ENCODE measurements at places on chromosomes 7 and 10.

- DNase-seq = no peak
Observed at GRCh38 chr7:76394957-76395356, 14.5 kb downstream of the SSC4D start.

DNA sequence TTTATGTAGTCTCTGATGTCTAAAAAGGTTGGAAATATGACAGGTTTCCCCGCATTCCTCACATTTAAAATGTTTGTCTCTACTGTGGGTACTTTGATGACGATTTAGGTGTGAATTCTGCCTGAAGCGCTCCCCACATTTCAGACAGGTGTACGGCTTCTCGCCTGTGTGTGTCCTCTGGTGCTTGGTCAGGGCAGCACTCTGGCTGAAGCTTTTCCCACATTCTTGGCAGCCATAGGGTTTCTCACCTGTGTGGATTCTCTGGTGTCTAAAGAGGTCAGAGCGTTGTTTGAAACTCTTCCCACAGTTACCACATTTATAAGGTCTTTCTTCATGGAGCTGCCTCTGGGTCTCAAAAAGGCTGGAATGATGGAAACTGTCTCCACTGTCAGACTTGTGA, 6.3 kb downstream of the ZNF394 start:
- no peak for DNase-seq

- DNase-seq = no peak
Observed at GRCh38 chr10:110382695-110383094, 78.0 kb upstream of the SMNDC1 start.

DNA sequence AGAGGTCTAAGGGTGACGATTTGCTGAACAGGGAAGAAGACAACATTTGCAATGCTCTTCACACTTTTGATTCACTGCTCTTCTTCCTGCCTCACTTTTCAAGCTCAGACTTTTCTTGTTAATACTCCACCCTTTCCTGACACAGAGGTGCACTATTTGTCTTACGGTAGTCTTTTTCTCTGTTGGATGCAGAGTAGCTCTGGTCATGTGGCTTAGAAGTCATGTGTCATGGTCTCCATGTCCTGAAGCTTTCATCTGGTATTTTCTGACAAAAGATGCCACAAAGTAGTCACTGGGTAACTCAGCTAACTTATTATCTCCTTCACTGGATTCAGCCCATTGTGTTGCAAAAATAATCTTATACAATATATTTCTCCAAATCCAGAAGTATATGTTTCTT, 149.1 kb downstream of the TFEC start:
- DNase-seq = no peak

DNA sequence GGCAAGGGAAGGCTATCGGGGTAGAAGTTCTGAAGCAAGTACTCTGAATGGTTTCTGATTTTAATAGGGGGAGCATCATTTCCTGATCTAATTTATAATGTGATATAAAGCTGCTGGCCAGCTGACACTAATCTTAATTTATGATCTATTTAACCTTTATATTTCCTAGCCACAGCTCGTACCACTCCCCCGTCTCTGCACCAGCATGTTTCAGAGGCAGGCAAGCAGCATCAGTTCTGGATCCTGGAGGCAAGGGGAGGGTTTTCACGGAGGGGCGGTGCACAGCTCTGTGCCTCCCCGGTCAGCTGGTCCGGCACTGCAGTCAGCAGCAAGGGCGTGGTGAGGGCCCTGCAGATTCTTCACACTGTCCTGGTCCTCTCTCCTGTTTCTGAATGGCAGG, 30.0 kb downstream of the MGMT start:
- no peak for DNase-seq

DNA sequence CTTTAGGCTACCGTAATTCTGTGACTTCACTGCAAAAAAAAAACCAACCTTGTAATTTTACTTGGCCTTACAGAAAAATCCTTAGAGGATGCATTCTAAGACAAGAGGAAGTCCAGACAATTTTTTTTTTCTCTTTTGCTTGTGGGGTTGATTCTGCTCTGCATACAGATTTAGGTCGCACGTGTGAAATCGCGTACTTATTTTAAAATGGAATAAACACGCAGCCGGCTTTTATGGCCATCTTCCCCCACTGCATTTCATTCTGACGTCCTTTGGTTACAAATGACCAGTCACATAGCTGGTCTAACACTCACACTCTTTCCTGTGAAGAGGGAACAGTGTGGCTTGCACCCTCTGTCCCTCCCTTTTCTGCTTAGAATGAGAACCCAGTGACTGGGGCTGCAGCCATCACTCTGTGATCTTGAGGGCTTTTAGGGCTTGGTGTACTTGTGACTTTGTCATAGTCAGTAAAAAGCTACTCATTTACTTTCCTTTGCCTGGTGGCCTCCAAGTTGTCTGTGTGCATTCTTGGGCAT, 63.6 kb upstream of the CARD11 start:
- no peak for DNase-seq

GRCh38 chr7:24227603-24228359, 56.2 kb upstream of the NPY start:
- DNase-seq = no peak

DNA sequence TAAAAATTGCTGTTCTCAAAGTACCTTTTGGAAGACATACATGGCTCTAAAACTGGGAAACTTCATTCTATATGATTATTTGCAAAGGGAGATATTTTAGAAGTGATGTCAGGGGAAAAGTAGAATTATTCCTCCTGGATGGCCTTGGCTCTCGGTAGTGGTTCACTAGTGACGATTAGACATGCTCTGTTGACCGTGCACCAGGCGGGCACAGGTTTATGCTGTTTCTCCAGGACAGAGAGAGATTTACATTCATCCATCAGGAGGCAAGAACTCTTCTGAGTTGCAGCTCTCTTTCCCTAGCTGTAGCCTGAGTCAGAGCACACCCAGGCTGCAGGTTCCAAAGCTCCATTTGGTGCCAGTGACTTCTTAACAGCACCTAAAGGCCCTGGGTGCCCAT, 184.9 kb upstream of the WDR11 start:
- DNase-seq = no peak

DNA sequence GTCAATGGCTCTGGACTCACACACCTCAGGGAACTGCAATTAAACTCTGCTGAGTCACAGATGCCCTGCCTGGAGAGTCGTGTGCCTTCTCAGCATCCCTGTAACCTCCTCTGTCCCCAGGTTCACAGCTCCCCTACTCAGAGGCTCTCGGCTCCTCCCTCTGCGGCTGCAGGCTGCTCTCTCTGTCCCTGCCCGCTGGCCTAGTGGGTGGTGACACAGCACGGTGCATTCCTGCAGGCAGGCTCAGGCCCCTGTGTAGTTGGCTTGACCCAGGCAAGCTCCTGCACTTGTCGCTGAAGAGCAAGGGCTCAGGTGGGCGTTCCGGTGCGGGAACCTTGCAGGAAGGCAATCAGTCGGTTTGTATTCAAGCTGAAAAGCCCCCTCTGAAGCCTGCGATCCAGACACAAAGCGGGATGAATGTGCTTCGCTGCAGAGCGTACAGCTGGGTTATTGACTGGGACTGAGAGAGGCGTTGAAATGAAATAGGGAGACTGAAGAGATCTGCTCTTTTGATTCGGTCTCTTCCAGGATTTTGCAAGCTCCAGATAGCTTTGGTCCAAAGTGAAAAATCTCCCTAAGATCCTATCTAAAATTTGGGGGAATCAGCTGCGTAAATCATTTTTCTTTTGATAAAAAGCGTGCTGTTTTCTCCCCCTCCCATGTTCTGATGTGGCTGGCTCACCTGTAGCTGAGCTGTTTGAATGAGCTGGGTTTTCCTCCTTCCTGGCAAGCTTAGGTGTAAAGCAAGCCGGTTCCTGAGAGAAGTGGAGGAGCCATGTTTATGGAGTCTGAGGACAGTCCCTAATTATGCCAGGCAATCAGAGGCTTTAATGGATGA, 208.7 kb upstream of the PHYHIPL start:
- peak; percentile 71 for DNase-seq

DNA sequence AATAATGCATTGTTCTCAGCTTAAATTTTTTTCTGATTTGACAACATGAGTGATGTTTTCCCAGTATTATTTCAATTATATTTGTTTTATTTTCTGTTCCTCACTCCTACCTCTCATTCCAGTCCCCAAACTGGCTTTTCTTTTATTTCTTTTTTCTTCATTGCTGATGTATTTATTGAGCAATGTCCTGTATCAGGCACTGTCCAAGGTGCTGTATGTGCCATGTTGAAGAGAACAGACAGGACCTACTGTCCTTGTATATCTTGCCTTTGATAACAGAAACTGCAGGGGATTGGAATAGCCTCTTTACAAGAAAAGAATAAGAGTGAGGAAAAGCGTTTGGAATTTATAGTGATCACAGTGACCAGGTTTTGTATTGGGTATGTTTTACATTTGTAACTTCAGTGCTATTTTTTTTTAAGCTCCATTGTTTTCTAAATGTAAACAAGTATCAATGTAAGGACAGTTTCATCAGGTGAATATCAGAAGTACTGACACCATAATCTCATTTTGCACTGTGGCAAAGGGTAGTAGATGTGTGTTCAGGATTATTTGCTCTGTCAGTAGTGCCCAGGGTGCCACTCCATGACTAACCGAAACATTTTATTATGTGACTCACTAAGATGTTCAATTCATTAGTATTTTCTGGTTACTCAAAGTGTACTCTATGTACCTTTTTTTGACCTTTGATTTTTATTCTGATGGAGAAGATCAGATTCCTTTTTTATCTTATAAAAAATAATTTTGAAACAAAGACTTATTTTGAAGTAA, 15.6 kb upstream of the CLDN12 start:
- no peak for DNase-seq

DNA sequence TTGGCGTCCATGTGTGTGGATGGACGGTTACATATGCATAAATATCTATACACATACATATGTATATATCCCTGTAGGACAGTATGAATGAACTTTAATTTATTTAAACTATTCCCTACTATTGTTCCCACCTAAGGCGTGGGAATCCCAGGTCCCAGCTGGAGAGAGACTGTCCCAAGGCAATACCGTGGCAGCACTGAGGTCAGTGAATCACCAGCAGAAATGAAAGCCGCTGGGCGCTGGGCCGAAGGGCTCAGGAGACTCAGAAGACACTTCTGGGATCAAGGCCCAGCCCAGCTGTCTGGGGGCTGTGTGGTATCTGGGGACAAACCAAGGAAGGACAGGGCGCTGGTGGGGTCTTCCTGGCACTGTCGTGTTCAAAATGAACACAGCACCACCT, 49.6 kb upstream of the MYL10 start:
- DNase-seq = no peak

DNA sequence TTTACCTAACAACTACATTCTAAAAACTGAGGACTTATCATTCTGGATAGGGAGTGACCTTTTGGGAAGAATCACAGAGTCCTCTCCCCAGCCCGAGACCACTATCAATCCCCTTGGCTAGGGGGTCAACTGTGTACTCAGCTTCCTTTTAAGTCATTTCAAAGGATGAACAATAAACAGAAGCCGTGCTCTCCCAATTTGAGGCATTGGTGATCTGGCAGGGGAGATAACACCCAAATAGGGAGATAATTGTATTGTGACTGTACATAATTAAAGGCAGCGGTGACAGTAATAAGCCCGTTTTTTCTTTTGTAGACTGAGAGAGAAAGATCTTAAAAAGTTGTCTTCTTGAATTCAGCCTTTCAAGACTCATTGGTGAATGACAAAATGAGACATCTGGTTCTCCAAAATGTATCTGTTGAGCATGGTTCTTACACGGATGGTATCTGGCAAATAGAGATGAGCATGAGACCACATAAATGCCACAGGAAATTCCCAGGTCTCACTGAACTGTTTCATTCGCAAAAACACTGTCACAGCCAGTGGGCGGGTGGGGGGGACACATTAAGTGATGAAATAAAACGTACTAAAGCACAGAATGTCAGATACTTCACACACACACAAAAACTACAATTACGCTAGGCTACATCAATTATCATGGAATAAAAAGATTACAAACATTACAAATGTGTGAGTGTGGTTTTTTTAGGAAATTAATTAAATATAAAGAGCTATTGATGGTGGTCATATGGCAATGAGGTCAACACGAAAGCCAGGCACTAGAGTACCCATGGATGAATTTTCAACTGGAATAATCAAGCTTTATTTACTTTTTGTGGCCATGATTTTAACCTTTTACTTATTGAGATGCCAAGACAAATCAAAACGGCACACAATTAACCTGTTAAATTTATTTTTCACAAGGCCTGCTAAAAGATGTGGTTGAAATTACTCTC, 108.4 kb downstream of the HIPK2 start:
- no peak for DNase-seq

DNA sequence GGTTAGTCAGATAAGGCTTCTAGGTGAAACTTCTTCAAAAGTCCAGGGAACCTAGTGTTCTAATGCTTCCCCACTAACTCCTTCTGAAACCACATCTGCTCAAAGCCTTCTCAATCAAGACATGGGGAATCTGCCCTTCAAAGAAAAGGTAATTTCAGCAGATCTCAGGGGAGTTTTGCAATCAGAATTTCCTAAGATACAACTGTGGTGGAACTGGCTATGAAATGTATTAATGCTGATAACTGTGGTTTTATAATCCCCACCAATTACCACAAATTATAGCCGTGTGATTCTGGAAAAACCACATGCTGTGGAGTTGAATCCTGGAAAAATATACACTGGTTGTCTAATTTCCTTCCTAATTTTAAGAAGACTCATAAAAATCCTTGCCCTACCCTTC, 233.8 kb downstream of the SORCS1 start:
- DNase-seq = no peak

GRCh38 chr10:133257489-133258065, 19.1 kb downstream of the ADAM8 start:
- DNase-seq = no peak

DNA sequence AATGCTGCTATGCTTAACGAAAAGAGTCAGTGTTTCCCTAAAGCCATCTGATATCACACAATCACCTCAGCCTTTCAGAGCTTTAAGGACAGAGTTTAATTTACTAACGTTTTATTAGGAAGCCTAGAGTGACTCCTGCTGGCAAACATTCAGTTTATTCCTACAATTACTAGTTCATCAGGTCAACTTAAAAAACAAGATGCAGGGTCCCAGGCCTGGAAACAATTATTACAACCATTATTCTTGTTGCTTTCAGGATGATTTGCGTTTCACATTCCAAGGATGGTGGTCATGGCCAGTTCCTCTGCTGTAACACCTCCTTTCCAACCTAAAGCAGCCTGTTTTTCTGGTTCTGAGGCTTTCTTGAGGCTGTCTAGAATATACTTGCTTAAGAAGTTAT, 1.5 kb upstream of the FAM53B start:
- DNase-seq = no peak

GRCh38 chr10:35942057-35942456, 300.0 kb upstream of the FZD8 start:
- no peak for DNase-seq

Measured in posterior cingulate gyrus (tissue), 11 donors.